ENCODE measurements at places on chromosomes 3 and 15.

DNA sequence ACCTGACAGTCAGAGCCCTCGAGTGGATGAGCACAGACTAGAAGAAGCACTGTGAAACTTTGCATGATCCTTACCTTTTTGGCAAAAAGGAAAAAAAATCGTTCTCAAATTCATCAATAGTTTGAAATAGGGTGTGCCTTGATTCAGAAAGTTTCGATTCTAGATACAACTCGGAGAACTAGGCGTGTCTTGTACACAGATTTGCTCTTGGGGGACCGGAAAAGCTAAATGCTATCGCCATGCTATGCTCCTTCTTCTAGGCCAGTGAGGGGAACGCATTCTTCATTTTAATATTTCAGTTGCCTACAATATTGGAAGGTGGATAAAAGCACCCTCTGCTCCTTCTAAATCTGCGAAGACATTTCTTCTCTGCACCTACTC is 25.0 kb downstream of the CD86 start:
- DNase-seq = no peak

- DNase-seq = no peak
These were observed 77.0 kb downstream of the KLF13 start for GRCh38 chr15:31403606-31404005.

GRCh38 chr3:135926664-135927063 is 38.9 kb upstream of the PPP2R3A start:
- DNase-seq = no peak

- no peak for DNase-seq
These were observed 55.8 kb upstream of the VILL start for GRCh38 chr3:37934631-37935289.

- no peak for DNase-seq
These were observed 34.6 kb downstream of the FGD5 start for GRCh38 chr3:14853271-14853951.

DNA sequence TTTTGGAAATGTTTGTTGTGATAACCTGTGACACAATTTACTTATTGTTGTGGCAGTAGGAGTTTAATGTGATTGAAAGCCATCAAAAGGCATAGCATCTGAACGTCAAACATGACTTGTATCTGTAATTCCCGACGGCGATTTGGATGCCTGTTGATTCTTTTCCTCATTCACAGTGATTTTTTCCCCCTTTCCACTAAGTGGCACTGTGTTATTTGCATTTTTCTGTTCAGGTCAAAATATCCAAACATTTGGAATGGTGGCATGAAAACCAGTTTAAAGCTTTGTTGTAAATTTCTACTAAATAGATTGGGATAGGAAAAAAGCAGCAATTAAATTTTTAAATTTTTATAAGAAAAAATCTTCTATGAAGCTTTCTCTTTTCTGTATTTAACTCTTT is 259.9 kb upstream of the KCNH8 start:
- no peak for DNase-seq

GRCh38 chr15:85398822-85399221 is 18.4 kb downstream of the AKAP13 start:
- DNase-seq = no peak

DNA sequence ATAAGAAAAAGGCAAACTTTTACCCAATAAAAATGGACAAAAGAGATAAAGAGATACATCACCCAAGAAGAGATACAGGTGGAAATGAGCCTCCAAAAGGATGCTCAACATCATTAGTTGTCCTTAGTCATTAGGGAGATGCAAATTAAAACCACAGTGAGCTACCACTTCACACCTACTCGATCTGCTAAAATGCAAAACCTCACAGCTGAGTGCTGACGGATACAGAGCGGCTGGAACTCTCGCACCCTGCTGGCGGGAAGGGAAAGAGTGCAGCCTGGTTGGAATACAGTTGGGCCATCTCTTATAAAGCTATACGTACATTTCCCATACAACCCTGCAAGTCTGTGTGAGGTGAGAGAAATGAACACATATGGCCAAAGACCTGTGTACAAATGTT is 78.5 kb upstream of the PRR20G start:
- DNase-seq = no peak

DNA sequence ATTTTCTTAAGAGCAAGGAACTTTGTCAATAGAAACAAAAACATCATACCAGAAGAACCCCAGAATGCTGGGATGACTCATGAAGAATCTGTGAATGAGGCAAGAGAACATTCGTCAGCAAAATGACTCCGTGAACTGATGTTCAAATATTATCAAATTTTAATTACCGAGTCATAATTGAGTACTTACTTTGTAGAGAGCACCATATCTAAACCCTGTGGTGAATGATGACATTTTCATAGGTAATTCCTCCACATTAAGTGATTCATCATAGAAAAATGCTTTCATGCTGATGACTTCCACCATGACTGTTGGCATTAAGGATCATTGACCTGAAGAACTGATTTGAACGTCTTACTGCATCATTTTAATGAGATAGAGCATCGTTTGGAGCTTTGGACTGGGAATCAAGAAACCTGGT is 56.3 kb downstream of the PPARG start:
- no peak for DNase-seq

DNA sequence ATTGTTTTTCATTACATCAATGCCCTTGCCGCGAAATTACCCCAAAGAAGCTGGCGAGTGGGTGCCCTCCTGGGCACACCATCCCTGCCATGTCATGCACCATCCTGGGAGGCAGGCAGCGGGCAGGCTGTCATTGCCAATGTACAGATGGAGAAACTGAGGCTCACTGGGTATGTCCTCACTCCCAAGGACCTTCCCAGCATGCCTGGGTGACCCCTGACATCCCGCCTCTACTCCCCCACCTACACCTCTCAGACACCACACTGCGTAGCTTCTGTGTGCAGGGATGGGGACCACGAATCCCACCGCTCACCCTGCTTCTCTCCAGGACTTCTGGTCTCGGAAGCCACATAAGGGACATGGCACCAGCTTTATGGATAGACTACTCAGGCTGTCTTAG is 41.0 kb upstream of the SLC41A3 start:
- DNase-seq = no peak

GRCh38 chr15:26095710-26096330 is 232.7 kb upstream of the ATP10A start:
- DNase-seq = no peak

DNA sequence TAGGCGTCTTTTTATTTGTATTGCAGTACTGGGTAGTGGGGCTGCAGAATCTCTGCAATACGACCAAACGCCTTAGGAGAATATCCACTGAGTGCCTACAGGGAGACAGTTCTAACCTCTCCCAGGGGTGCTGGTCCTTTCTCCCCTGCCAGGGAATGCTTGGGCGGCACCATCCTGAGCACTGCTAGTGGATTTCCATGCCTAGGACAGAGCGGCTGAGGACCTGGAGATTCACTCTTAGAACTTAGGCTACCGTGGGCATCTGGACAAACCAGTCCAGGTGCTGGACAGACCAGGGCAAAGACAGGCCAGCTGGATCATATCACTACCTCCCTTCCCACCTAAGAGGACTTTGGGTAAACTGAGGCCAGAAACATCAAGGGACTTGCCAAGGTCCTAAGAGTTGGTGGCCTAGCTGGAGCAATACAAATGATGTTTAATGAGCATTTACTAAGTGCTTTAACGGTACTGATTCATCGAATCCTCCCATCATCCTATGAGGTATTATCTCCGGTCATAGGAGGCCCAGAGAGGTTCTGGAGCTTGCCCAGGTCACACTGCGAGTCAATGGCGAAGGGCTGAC is 902 bp downstream of the TMEM44 start:
- DNase-seq = no peak

DNA sequence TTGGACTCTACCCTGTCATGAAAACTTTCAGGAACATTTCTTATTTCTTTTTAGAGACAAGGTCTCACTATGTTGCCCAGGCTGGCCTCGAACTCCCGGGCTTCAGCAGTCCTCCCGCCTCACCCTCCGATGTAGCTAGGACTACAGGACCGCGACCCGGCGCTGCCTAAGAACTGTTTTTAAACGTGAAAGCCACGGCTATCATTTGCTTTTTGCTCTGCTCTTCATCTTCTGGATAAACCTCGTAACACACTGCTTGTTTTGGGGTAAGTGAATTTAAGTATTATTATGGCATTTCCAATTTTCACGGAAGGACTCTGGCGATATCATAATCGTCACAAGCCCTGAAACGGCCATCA is 14.3 kb upstream of the CCNL1 start:
- DNase-seq = no peak

GRCh38 chr3:121748680-121749275 is 763 bp downstream of the GOLGB1 start:
- DNase-seq = no peak

GRCh38 chr15:62165104-62165792 is at the start of gene C2CD4B:
Gene C2CD4B, minus strand, starts transcription at chr15:62165285. Its CDS starts 301 bp downstream, at chr15:62164984.
- DNase-seq = no peak

- no peak for DNase-seq
These were observed 220.2 kb upstream of the COL8A1 start for GRCh38 chr3:99418209-99418635.

DNA sequence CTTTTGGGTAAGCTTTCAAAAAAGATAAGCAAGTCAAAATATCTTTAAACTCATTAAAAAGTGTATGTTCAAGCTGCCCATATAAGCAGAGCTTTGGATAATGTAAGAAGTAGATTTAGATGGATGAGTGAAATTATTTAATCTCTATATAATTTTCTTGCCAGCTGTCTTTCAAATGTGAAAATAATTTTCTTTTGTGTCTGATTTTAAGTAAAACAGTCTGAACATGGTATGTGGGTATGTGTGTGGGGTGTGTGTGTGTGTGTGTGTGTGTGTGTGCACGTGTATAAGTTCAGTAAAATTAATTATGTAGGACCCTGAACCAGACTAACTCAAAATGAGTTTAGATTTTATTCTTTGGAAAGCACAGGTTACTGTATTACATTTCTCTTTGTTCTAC is 155.2 kb upstream of the CGNL1 start:
- no peak for DNase-seq

DNA sequence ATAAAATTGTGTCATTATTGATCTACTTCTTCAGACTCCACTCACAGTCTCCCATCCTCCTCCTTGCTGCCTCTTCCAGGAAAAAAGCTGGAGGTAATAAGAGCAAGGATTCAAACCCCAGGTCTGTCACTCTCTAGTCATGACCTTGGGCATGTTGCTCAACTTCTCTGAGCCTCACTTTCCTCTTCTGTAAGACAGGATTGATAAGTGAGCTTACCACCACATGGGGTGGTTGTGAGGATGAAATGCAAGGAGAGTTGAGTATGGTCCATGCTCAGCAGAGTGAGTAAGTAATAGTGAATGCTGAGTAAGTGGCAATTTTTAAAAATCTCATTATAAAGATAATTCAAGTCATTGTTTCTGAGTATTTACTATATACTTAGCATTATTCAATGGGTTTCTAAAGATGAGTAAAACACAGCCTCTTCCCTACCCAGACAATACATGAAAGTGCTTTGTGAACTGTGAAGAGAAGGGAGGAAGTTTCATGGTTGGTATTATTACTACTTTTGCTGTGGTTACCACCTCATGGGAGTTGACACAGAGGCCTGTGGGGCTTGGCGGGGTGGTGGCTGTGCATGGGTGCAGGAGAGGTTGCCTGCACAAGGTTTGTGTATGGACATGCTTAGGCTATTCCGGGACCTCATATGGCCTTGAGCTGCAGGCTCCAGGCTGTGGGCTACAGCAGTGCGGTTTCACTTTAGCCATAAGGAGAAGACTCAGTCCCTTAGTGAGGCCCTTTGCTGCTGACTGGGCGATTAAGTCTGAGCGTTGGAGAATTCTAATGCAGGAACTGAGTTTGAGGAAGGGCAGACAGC is 30.0 kb downstream of the SLC6A11 start:
- DNase-seq = no peak

DNA sequence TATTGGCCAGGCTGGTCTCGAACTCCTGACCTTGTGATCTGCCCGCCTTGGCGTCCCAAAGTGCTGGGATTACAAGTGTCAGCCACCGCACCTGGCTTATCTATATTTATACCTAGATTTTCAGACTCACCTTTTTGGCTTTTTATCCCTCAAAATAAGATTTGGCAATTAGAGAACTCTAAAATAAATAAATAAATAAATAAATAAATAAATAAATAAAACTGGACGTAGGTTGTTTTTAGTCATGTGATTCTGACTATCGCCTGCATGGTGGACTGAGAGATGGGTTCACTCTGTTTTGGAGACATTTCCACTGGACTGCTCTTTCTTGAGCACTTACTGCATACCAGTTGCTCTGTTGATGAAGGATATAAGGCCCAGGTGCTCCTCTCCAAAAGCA is 46.2 kb upstream of the AKAP13 start:
- DNase-seq = no peak

- DNase-seq = no peak
These were observed 9.4 kb downstream of the SENP2 start for GRCh38 chr3:185595526-185595925.

GRCh38 chr15:58631319-58631718 is 118.2 kb downstream of the ADAM10 start:
- DNase-seq = no peak

GRCh38 chr15:44711743-44712345 is 527 bp downstream of the B2M start:
- DNase-seq = peak; percentile 24

DNA sequence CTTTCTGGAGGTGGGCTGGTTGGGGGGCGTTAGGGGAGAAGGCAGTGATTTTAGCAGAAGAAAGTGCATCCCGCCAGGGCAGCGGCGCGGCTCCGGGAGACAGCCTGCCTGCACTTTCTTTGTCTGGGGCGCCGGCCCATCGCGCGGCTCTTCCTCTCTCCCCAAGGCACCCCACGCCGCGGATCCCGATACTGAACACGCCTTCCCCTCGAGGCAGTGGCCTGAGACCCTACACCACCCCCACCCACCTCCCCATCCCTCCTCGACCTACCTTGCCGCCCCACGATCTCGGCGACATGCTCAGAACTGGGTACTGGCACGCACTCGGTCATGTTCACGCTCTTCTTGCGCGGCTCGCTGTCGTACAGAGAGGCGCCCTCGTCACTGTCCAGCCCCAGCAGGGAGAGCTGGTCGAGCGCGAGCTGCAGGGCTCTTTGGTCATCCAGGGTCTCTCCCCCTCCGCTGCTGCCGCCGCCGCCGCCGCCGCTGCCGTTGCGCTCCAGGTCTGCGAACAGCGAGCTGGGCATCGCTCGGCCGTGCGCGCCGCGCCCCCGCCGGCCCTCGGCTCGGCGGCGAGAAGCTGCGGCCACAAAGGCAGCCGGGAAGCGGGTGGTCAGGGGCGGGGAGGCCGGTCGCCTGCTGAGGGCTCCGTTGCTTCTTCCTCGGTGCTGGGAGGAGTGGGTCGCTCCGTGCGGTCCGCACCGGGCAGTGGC is 483 bp downstream of the MEX3B start:
- peak; percentile 27 for DNase-seq

DNA sequence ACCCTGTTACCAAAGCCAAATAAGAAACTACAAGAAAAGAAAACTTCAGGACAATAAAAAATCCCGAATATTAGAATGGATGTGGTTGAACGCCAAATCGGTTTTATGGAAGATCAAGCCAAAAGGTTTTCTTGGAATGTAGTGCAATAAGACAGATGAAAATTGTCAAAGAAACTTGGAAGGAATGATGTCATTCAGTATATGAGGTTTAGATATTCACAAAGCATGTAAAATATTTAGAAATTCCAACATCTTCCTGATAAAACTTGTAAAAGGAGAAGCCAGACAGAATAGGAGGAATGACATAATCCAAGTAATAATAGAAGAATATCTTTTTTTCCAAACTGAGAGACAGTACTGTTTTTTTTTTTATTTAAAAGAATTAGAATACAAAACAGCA is 130.3 kb upstream of the ZPLD1 start:
- DNase-seq = no peak

Data from amniotic stem cell (primary cell).